ENCODE measurements at places on chromosomes 5 and 9.

GRCh38 chr5:140556438-140556837 is 835 bp downstream of the SRA1 start:
- no peak for DNase-seq

DNA sequence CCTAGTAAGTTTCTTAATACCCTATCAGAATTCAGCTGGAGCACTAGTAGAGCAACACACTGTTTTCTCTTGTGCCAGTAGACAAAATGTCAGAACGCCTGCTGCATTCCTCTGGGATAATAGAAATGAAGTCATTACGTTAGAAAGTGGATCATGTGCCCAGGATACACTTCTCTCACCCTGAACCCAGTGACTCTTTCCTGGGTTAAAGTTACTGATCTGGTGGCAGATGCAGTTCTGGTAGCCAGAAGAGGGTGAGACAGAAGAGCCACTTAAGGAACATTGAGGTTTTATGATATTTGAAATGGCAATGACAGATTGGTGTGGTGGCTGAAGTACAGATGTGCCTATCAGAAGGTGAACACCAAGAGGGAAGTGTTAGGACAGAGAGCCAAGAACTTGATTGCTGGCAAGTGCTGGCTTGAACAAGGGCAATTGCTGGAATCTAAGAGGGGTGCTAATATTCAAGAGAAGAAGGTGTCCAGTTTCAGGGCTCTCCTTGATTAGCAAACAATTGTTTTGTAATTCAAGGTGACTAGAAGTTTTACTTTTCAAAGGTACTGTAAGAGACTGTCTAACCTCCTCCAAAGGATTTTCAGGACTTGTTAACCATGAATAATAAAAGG is 93.7 kb upstream of the ERBIN start:
- no peak for DNase-seq

DNA sequence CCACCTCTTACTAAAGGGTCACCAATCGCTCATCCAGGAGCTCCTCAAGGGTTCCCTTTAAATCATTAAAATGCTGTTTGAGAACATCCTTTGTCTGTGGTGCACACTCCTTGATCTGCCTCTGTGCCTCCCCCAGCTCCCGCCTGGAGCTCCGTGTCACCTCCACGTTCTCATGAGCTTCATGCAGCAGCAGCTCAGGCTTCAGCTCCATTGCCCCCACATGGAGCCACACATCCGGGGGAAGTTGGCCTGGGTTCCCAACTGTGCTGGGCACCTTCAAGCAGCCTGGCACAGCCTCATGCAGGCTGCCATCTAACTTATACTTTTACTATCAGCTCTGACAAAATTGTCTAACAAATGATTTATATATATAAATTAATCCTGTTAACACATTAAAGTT is 585.8 kb upstream of the FAM174A start:
- no peak for DNase-seq

DNA sequence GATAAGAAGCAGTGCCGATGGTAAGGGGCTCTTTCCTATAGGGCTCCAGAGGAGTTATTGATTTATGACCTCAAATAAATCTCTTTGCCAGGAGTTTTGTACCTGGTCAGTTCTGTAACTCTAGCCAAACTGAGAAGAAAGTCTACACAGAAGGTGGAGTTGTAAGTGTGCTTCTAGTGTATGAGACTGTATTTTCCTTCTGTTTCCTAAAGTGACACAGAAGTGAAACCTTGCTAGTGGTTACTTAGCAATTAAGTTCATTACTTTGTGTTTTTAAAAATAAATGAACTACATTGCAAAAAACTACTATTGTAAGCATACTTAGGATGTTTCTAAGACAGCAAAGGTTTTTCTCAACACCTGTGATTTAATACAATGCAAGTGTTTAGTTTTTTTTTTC is 48.7 kb upstream of the ACTBL2 start:
- no peak for DNase-seq

- no peak for DNase-seq
Measured at GRCh38 chr5:173180331-173180730, 36.0 kb downstream of the BNIP1 start.
